ENCODE measurements at places on chromosomes 3 and 15.

- no peak for DNase-seq
Measured at GRCh38 chr3:43093006-43093405, 12.9 kb downstream of the POMGNT2 start.

GRCh38 chr15:65682404-65682911 lies 60.7 kb downstream of the SLC24A1 start:
- no peak for DNase-seq

DNA sequence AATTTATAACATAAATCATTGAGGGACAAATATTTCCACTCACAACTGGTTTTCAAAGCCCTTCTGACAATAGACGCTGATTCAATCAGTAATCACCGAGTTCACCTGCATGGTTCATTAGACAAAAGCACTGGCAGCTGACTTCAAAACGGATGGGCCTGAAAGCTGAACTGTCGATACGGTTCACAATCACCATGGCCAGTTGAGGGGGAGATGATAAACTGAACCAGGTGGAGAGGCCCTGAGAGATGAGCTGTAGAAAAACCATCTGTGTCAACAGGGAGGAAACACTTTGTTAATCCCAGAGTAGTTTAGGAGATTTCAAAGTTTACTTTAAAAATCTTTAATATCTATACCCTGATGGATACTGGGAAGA lies 75.0 kb downstream of the PEX5L start:
- no peak for DNase-seq

DNA sequence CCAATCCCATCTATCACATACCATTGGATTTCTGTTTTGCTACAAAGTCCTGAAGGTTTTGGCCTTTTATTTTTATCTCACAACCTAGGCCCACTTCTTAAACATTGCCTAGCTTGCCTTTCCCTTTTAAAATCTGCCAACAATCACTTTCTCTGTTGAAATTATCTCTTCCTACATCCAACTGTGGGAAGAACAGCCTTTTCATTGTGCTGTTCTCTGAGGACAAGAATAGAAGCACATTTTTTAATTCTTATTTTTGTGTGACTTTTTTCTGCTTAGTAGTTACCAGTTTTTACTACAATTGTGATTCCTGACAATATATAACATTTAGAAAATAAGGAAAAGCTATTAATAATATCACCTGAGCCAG lies 159.2 kb downstream of the CNTN6 start:
- DNase-seq: no peak

DNA sequence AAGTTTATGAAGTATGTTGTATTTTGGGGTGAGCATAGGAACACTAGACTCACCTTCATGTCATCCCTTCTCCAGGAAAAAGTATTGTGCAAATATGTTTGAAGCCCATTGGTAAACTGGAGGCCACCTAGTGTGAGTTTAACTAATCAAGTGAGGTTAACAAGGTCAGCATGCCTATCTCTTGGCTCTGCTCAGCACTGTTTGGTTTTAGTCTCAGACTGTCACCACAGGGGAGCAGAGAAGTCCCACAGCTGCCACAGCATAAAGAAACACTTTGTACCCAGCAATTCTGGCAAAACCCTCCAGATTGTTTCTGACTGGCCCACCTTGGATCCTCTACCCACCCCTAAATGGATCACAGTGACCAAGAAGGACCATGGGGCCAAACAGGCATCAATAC lies 152.7 kb downstream of the FEZF2 start:
- no peak for DNase-seq

DNA sequence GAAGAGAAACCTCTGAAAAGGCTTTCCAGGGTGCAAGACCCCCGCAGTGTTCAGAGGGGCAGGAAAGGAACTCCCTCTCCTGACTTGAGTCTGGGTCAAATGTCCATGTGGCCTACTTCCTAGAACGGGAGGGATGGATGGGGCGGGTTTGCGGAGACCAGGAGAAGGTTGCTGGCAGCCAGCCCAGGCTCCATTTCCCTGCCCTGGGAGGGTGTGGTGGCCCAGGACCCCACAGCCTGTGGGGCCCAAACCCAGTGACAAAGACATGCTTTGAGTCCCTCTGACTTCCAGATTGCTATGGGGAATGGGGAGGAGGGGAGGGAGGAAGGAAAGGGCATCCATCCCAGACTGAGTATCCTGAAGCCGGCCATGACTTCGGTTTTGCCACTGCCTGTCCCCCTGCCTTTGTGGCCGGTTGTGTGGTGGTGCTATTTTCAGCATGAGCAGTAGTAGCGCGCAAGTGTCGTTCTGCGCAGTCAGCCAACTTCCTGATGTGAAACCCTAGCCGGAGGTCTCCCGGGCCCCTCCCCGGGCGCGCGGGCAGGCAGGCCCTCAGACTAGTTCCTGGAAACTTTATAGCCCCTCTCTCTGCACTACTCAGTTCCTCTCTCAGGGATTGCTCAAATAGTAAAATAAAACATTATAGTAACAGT lies 24.4 kb downstream of the MAGEF1 start:
- DNase-seq: no peak

DNA sequence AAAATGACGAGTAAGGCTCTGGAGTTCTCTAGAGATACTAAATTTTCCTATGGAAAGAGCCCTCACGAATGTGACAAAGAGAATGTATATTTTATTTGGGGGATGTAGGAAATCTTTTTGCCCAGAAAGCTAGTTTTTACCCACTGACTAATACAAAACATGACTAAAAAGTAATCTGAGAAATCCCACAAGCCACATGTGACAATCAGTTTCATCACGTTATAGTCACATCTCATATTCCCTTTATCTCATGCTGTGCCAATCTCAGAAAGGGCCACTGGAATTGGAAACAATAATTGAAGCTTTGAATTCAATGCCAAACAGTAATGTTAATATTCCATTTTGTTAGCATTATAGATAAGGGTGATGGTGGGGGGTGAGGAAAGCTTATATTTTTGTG lies 509.0 kb upstream of the GOLIM4 start:
- no peak for DNase-seq

DNA sequence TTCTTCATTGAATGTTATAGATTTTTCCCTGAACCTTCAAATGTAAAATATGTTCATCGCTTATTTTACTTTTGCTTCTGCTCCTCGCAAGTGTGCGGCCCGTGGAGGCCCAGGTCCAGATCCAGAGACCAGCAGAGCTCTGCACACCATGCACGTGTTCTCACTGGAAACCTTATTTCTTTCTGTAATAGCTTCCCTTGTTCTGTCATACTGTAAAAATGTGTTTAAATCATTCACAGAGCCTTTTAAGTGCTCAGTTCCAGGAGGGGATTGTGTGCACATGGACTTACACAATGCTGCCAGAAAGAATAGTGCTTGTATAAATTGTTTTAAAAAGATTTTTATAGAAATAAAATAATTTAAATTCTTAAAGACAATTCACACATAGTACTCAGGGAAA lies 359.3 kb downstream of the GABRG3 start:
- DNase-seq: no peak

DNA sequence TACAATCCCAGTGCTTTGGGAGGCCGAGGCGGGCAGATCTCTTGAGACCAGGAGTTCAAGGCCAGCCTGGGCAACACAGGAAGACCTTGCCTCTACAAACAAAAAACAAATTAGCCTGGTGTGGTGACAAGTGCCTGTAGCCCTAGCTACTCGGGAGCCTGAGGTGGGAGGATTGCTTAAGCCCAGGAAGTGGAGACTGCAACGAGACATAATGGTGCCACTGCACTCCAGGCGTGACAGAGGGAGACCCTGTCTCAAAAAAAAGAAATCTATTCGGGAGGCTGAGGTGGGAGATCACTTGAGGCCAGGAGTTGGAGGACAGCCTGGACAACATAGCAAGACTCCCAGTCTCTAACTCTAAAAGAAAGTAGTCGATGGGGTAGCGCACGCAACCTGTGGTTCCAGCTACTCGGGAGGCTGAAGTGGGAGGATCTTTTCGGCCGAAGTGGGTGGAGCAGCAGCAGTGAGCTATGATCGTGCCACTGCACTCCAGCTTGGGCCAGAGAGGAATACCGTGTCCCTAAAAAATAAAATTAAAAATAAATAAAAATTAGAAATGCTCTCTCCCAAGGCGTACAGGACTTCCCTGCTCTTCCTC lies 775 bp downstream of the C3orf33 start:
- DNase-seq: peak; percentile 4

GRCh38 chr3:170712336-170712735 lies 126.5 kb upstream of the SLC7A14 start:
- DNase-seq: no peak

DNA sequence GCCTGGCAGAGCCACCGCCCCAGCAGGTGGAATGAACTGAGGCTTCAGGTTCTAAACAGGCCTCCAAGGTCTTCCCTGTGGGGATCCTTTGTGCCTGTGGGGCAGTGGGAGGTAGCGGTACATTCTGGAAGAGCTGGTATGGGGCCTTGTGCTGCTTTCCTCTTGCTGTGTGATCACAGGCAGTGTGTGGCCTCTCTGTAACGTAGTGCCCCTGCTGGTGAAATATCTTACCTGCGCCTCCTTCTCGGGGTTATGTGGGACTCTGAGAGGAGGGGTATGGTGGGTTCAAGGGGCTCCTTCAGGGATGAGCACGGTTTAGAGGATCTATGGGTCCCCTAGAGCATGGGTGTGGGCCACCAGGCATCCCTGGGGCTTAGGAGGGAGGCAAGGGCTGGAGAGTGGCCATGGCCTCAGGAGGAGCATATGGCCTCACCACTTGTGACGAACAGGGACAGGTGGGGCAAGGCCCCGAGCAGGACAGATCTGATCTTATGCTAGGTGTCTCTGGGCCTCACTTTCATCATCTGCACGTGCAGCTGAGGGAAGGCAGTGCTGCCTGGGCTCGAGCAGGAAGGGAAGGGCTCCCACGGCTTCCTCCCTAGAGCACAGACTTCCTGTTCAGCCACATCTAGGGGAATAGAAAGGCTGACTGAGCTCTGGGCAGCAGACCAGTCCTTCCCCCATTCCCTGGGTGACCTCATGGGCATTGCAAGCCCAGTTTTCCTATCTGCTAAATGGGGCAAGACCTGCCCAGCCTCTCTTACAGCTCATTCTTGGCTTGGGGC lies 1.9 kb upstream of the ALS2CL start:
- no peak for DNase-seq

DNA sequence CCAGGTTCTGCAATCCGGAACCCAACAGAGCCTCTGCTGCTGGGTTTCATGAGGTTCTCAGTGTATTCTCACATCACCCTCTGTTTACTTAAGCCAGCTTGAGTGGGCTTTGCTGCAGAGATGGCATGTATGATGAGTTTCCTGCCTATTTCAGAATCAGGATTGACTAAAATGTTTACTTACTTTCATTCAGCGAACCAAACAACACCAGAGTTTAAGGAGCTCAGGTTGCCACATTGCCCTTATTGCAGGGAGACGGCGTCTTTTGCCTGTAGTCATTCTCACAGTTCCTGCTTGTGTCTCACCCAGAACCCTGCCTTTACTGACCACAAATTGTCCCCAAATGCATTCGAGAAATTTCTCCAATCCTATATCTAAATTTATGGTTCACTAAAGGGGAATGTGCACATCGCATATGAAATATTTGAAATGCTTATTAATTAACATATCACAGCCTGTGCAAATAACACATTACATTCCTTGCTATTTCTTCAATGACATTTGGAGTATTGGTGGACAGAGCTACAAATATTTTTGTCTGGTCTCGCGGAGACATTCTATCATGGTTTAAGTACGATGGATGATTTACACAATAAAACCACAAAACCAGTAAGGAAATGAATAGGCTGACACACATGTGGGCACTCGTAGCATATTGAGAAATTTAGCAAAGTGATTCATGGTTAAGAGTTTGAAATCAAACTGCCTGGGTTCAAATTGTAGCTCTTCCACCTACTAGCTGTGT lies 377.2 kb upstream of the CFAP20DC start:
- DNase-seq: no peak

DNA sequence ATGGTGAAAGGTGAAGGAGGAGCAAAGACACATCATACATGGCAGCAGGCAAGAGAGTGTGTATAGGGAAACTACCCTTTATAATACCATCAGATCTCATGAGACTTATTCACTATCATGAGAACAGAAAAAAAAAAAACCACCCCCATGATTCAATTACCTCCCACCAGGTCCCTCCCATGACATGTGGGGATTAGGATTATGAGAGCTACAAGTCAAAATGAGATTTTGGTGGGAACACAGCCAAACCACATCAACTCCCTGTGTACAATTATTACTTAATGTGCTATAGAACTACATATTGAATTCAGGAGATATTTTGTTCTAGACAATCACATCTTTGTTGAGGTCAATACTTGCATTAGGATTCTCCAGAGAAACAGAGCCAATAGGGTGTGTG lies 313.4 kb downstream of the CNTN6 start:
- DNase-seq: no peak

GRCh38 chr3:101068876-101069606 lies 75.8 kb upstream of the ABI3BP start:
- DNase-seq: no peak

- DNase-seq: no peak
Measured at GRCh38 chr15:85333132-85333831, 47.1 kb upstream of the AKAP13 start.

GRCh38 chr3:100825574-100825973 lies 116.3 kb downstream of the TFG start:
- DNase-seq: no peak

- no peak for DNase-seq
Measured at GRCh38 chr3:76656531-76657070, 383.3 kb upstream of the ROBO2 start.

GRCh38 chr3:188978421-188979171 lies 193.2 kb upstream of the TPRG1 start:
- DNase-seq: no peak

DNA sequence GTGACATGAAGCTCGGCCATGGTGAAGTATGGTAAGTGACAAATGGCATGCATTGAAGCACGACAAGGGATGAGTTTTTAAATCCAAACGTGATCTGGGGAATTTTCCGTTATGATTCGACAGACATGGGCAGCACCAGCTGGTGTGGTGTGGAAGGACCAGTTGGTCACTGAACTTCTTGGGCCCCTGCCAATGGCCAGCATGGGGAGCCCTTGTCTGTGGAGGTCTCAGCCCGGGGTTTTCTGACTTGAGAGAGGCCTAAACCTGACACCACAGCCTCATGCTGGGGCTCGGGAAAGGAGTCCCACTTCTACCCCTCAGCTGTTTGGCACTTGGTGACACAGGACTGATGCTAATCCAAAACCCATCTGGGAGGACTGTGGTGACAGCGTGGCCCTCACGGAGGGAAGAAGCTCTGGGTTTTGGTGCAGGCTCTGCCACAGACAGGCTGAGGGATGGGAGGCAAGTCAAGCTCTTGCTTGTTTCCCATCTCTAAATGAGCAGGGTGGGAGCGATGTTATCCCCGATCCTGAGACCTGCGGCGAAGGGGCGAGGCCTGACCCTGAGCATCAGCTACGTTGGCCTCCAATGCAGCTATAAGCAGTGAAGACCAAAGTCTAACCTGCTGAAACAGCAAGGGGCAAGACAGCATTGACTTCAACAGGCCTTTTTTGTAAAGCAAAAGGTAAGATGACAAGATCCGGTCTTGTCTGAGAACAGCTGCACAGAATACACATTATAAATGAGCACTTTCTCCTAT lies 69.5 kb downstream of the ATP1B3 start:
- DNase-seq: no peak

DNA sequence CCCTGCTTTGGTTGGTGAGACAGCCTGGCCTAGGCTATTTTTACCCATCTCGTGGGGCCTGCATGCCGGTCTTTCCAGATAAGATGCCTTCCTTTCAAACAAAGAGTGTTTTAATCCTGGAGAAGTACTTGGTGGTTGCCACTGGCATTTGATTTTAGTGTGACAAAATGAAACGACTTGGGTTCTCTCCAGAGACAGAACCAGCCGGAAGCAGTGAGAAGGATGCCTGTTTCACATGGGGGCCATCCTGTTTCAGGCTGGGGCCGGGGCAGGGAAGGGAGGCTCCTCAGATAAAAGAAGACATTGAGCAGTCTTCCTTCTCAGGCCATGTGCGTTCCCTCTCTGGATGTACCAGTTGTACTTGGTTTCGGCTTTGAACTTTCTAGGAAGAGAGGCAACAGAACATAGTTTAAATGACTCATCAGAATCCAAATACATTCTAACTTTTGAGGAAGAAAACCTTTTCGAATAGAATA lies 74.9 kb downstream of the TOP2B start:
- no peak for DNase-seq
